Bone marrow (tissue), 2 donors: ENCODE measurements at places on chromosomes 5 and 9.

DNA sequence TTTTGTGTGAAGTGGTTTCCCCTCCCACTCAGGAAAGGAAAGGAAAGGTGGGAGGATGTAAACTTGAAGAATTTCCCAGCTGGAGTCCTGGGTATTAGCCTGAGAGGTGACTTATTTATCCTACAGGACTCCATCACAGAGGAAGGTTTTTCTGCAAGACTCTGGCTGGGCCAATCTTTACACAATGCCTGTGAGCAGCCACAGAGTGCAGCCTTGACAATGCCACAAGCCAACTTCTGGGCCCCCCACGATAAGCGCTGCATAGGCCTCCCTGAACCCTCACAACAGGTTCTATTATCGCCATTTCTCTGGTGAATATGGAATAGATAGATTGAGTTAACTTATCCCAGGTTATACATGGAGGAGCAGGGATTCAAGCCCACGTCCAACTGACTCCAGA, 12.4 kb downstream of the TTC39B start:
- DNase-seq = no peak

DNA sequence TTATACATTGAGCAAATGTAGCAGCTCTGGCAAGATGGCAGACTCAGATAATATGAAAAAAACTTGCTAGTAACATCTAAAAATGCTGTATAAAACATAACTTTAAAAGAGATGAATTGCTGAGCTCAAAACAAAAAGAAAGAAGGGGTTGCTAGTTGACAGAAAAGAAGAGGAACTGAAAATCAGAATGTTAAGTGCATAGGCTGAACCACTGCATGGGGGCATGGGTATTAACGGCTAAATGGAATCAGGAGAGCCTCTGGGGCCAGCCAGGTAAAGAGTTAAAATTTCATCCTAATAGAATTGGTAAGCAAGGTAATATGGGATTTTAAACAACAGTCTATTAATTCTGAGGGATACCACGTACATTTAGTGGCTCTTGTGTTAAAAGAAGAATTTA, 146.8 kb downstream of the SMC2 start:
- no peak for DNase-seq

DNA sequence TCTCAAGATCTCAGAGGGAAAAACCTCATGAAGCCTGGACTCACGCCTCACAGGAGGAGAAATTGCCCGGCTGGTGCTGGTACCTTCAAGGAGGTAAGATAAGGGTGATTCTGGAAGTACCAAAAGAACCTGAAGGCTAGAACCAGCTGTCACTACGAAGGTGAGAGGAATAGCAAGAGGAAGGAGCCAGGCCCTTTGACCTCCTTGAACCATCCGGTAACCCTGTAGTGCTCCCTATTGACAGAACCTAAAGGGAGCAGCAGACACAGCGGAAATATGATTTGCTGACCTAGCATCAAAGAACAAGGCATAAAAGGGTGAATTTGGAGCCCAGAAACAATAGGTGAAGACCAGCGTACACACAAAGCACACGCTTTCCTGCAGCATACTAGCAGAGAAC, 92.2 kb downstream of the DOCK8 start:
- DNase-seq = peak; percentile 81

- DNase-seq = no peak
These were observed 865.0 kb upstream of the TYRP1 start for GRCh38 chr9:11828201-11828600.

- no peak for DNase-seq
These were observed 36.8 kb upstream of the C5orf58 start for GRCh38 chr5:170195961-170196360.

GRCh38 chr9:86082870-86083269, 16.5 kb downstream of the GOLM1 start:
- DNase-seq = no peak

- DNase-seq = no peak
These were observed 250.4 kb upstream of the IRX4 start for GRCh38 chr5:2133080-2133479.
